ENCODE measurements at places on chromosomes 4 and X.

- DNase-seq = no peak
Observed at GRCh38 chr4:61924131-61924530, 724.0 kb downstream of the ADGRL3 start.

- no peak for DNase-seq
Observed at GRCh38 chr4:33831442-33832066, 2412.8 kb downstream of the ARAP2 start.

- no peak for DNase-seq
Observed at GRCh38 chr4:85598936-85599335, 124.0 kb downstream of the ARHGAP24 start.

DNA sequence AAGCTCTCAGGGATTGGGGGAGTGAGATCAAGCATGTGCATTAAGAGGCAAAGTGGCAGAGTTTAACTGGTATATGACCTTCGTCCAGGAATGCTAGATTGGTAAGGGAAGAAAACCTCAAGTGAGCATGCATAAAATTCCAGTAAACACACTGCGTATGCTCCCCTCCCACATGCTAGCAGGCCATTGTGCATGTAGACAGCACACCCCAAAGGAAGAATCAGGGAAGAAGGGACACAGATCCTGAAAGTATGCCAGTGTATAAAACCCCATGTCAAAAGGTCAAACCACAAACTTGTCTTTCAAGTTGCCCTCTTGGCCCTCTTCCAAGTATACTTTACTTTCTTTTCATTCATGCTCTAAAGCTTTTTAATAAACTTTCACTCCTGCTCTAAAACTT is 405.2 kb upstream of the CNKSR2 start:
- no peak for DNase-seq

- DNase-seq = no peak
Observed at GRCh38 chrX:2577844-2578466, 77.2 kb upstream of the DHRSX start.

DNA sequence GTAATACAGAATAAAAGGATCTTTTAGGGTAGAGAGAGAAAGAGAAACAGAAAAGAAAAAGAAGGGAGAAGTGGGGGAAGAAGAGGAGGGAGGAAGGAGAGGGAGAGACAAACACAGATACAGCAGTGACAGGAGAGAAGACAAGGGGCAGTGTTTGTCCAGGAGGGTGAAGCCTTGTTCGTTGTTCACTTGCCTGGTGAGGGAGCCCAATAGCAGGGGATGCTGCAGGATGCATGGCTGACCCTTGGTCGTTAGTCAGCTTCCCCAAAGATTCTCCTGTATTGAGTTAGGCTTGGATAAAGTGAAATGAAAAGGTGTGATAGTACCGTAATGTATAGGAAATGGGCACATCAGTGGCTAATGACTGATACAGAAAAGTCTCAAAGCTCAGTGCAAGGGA is 403.7 kb downstream of the IL15 start:
- no peak for DNase-seq

- DNase-seq = no peak
Observed at GRCh38 chr4:78059524-78059889, 2.4 kb downstream of the FRAS1 start.

- peak; percentile 7 for DNase-seq
Observed at GRCh38 chr4:7422151-7422897, 12.4 kb downstream of the PSAPL1 start.

DNA sequence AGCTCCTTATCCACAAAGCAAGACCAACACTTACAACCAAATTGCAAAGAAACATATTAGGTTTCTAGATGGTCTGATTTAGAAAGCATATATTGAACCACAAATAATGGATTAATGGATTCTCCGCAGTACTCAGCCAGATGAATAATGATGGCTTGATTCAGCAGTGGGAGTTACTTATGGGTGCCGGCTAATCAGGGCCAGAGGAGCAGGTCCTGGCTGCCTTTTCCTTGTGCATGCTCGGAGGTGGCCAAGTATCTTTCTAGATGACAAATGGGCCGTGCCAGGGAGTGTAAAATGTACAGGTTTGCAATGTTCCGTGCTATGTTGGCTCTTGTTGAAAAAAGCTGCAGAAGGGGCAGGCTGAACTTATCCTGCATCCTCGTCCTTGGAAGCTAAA is 70.2 kb downstream of the VCX3A start:
- no peak for DNase-seq

GRCh38 chr4:180960743-180961401 is 1282.3 kb upstream of the TENM3 start:
- DNase-seq = no peak

GRCh38 chr4:132124624-132124974 is 1024.5 kb upstream of the PCDH10 start:
- no peak for DNase-seq

DNA sequence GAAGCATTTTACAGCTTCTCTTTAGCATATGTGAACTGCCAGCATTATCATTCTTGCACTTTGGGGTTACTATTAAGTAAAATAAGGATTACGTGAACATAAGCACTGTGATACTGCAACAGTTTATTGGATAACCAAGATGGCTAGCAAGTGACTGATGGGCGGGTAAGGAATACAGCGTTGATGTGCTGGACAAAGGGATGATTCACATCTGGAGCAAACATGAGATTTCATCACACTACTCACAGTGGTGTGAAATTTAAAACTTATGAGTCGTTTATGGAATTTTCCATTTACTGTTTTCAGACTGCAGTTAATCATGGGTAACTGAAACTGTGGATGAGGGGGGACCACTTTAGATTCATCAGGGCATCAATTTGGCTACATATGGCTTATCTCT is 16.0 kb downstream of the NBDY start:
- DNase-seq = no peak

GRCh38 chr4:20195071-20195885 is 56.4 kb upstream of the SLIT2 start:
- no peak for DNase-seq

GRCh38 chr4:146638786-146639505 is at the start of gene POU4F2:
Gene POU4F2, plus strand, starts transcription at chr4:146638893. Its CDS starts 248 bp downstream, at chr4:146639141.
- peak; percentile 45 for DNase-seq

DNA sequence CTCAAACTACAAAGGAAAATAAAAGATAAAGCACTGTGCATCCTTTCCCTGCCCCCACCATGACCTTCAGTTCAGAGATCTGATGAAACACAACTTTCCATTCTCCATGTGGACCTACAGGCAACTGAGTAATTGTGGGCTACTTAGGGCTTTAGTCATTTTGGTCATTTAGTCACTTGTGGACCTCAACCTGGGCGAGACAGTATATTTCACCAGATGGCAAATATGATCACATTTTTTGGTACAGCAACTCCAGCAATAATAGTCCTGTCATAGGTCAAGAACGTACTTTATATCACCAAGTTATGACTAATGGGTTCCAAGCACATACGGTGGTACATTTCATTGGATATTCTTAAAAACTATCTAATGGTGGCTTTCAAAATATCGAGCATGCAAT is 141.2 kb downstream of the PDGFC start:
- no peak for DNase-seq

DNA sequence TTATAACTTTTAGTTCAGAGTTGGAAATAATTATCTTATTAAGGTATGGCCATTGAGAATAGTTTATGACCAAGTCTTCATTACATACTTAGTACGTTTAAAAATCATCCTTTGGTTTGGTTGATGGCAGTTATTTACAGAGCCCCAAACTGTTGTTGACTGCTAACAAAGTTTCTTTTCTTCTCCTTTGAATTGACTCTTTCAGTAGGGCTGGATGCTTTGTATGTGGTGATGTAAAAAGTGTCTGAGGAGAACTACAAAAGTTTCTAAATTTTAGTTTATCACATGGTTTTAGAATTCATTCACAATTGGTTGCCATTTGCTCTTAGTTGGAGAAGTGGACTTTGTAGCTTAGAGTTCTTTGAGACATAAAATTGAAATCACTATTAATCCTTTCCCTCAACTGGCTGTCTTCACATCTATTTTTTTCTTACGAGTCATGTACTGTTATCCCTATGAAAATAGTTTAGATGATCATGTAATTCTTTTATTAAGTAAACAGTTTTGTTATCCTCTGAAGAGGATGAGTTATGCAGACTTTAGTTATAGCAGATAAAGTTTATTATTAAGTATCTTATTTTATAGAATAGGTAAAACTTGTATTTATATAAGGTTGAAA is 14.8 kb downstream of the PTPN13 start:
- no peak for DNase-seq

DNA sequence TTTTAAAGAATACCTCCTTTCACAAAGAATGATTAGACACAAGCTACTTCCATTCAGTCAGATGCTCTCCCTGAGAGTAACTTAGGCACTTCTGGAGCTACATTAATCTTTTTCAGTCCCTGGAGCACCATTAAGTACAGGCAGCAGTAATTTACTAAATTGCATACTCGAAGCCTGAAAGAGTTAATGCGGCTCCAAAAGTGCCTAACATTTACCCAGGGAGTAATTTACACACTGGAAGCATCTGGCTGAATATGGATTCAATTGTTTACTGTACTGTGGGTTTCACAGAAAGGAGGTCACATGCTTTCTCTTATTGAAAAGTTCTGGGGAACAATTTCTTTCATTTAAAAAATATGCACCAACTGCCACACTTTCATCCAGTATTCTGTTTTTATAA is 260.8 kb upstream of the TENM3 start:
- DNase-seq = no peak

GRCh38 chr4:66590488-66591215 is 920.4 kb upstream of the EPHA5 start:
- no peak for DNase-seq

- DNase-seq = peak; percentile 41
Observed at GRCh38 chr4:155353923-155354540, 22.7 kb downstream of the MAP9 start.

DNA sequence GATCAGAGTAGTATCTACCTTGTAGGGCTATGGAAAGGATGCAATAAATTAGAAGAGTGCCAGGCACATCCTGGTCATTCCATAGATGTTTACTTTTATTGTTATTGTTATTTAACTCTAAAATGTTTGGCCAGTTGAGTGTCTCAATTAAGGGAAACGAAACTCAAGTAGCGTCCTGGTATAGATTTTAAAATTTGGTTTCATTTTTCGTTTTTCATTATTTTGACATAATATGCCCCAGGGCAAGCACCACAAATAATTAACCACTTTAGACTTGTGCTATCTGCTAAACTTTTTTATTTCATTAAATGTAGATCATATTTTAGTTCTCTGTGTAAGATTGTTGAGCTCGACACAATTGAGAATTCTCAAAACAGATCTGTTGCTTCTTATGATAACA is 179.7 kb upstream of the PRPS2 start:
- DNase-seq = no peak

DNA sequence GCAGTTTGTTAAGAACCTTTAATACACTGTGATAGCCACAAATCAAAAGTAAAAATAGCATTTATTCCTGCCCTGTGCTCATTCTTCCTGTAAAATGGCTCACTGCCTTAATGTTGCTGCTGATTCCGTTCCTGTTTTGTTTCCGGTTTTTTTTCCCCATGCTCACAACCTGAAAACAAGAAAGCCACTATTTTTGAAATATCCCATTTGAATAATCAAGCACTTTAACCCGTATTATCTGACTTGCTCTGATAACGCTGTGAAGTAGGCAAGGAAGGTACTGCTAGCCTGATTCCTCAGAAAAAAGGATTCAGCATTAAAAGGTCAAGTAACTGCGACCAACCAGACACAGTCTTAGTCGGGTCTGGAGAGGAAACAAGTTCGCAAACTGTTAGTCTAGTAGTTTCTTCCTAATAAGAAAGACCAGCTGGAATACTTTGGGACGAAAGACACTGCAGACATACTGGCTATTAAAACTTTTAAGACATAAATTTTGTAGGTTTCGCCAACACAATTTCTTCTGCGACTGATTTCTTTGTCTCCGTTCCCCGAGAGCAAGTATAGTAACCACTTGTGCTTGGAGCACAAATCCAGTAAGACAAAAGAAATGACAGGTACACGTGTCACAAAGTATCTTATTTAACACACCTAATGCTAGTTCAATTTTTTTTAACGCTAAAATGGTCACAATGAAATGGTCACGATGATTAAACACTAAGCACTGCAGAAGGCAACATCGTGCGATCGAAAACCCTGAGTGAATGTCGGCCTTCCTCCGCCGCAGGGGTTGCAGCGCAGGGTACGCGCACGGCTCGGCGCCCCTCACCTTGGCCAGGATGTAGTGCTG is 802 bp downstream of the COX18 start:
- no peak for DNase-seq

DNA sequence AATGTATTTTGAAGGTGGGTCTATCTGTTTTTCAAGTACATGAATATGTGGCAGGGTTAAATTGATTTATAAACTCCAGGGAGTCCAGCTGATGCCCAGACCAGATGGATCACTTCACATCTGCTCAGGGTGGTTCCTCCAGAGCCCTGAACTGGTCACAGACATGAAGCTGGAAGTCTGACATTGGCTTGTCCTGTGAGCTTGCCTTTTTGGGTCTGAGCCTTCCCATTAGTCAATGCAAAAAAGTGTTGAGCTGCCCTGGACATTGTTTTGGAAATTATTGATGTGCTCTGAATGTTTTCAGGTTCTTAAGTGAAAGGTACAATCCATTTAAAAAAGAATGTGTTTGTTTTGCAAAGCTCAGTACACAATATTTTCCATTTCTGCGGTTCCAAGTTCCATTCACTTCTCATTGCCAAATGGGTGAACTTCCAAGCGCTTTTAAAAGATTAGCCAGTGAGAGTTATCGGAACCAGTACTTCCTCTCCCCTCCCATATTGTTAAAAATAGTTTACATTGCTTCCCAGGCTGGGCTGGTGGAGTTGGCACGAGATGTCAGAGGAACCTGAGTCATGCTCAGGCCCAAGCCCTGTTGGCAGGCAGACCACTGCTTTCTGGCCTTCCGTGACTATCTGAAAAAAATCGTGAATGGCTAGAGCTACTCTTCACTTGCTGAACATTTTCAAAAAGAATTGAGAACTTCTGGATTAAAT is 52.1 kb downstream of the PDGFRA start:
- no peak for DNase-seq

DNA sequence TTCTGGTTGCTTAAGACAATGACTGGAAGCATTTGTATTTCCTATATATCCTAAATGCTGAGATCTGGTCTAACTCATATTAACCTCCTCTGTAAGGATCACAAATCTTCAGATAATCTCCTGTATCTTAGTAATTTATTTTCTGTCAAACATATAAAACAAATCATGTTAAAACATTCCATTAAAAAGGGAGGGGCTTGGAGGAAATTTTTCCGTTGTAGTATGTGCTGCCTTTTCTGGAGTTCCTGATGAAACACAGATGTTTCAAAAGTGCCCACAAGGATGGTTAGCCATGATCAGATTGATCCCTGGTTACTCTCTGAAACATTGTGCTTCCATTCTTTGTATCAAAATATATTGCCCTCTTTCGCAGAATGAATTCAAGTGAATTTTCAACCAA is 182.1 kb downstream of the TENM3 start:
- DNase-seq = no peak

DNA sequence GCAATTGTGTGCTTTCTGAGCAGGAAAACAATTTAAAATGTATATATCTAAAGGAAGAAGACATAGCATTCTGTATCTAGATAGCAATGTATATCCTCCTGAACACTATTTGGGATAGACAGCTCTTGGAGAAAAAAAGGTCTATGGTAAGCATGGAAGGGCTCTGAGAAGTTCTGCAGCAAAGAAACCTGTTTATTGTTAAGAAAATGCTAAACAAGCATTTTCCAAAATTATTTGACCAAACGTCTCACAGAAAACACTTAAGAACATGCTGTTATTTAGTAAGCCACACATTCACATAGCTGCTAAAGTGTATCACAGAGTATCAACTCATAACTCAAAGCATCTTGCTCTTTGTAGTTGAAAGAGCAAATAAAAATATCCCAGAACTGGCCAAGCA is 67.9 kb downstream of the SH3RF1 start:
- DNase-seq = no peak

GRCh38 chr4:154205471-154205870 is 286.1 kb downstream of the DCHS2 start:
- no peak for DNase-seq

Measured in activated T-cell treated with anti-CD3 and anti-CD28 coated beads, Interleukin-2, amount 50 U/mL, for 24 hours (primary cell).